Left ventricle myocardium inferior (tissue), 1 donor: ENCODE measurements at places on chromosomes 4 and X. TPM values are rescaled to one million over a fixed set of nuclear protein-coding genes. Genes with fewer than 3 reads are reported as not detected.

The DDIT4L gene
- 0.60 TPM for total RNA-seq

DNA sequence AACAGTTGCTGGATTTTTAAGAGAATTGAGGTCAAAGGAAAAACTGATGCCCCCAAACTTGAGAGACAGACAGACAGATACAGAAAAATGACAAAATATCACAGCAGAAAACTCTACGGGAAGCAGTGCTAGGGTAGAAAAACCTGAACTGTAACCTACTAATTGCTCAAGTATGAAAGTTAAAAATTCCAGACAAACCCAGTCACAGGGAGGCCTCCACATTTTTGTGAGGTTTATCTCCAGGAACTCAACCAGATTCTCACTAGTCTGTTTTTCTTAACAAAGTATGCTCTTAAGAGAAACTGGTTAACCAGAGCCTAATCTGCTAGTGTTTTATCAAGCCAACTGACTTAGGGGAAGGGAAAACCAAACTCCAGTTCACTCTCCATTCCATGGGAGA lies 19.9 kb upstream of the PPP3CA start:
- DNase-seq = no peak

DNA sequence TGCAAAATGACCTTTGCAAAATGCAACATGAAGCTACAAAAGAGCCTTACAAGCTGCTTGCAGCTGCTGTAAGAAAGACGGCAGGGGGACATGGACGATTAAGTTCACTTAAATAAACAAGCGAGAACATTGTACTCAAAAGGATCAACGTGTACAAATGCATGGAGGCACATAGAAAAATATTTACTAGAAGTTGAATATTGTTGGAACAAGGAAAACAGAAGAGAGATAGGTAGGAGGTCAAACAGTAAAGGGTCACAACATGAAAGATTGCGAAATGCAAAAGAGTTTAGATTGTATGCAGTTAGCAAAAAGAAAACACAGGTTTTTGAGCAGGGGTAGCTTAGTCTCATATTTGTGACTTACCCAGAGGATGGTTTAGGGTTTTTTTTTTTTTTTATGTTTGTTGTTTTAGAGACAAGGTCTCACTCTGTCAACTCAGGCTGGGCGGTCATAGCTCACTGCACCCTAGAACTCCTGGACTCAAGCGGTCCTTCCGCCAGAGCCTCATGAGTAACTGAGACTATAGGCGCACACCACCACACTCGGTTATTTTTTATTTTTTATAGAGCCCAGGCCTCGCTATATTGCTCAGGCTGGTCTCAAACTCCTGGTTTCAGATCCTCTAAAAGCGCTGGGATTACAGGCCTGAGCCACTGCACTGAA lies 1.4 kb upstream of the PHF8 start:
- no peak for DNase-seq

GRCh38 chr4:42277291-42277690 lies 120.0 kb upstream of the SHISA3 start:
- no peak for DNase-seq

DNA sequence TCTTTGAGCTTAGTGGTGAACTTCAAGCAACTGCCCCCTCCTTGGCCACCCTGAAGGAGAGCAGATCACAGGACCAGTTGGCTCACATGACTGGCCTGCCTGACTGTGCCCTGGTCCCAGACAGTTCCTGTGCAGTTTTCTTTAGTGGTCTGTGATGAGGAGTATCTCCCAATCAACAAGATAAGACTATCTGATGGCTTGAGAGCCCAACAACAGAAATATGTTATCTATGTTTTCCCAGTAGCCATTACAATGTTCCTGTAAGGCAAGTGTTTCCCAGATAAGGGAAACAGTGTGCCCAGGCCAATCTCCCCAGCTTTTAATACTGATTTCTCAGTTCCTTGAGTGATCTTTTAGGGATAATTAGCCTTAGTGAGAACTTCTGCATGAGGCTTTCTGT lies 14.2 kb upstream of the TIMM8A start:
- DNase-seq = no peak

The PCSK1N gene
- not detected for total RNA-seq

The OTUD6A gene
- not detected for total RNA-seq

DNA sequence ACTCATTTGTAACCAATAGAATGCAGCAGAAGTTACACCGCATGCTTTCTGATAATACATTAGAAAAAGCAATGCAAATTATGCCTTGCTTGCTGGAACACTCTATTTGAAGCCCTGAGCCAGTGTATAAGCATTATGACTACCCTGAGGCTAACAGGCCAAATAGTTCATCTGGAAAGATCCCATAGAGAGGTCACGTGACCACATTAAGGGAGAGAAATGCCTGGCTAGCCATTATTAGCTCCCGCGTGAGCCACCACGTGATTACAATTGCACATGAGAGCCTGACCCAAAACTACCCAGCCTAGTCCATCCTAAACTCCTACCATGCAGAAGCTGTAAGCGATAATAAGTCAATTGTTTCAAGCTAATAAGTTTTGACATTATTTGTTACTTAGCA lies 472.9 kb upstream of the GALNTL6 start:
- no peak for DNase-seq
